Natural killer cell (primary cell): ENCODE measurements at places on chromosomes 16 and 17. TPM values are rescaled to one million over a fixed set of nuclear protein-coding genes. Genes with fewer than 3 reads are reported as not detected.
A peak's percentile ranks its signal among the peaks of the same experiment; 100 is the strongest.

DNA sequence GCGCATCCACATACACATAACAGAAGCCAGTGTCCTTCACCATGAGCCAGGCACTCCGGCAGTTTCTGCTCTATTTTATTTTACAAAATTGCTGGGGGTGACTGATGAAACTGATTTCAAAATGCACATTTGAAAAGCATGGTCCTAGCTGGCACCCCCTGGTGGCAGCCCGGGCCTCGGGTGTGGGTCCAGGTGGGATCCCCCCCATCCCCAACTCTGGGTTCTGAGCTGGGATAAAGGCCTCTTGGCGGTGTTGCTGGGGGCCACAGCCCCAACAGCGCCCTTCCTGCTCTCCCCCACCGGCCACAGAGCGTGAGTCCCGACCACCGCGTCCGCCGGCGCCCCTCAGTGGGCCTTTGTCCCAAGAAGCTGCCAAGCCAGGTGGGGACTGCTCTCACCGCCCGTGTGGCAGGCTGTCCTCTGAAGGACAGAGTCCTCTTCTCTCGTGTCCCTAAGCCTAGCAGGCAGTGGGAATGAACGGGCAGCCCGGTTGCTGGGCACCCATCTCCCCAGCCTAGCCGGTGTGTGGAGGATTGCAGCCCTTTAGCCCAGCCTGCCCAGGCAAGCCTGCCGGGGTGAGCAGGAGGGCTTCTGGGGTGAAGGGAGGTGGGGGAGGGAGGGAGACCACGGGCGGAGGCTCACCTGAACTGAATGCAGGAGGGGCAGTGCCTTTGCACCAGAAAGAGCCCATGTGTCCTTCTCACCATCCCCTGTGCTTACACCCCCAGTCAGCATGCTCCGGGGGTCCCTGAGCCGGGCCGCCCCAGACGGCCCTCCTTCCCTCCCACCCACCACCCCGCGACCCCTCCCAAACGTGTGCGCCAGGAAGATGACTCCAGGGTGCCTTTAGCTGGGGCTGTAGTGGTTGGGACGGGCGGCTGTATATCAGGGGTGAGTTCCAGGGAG, 898 bp downstream of the SNAI3 start:
- peak; percentile 72 for DNase-seq

DNA sequence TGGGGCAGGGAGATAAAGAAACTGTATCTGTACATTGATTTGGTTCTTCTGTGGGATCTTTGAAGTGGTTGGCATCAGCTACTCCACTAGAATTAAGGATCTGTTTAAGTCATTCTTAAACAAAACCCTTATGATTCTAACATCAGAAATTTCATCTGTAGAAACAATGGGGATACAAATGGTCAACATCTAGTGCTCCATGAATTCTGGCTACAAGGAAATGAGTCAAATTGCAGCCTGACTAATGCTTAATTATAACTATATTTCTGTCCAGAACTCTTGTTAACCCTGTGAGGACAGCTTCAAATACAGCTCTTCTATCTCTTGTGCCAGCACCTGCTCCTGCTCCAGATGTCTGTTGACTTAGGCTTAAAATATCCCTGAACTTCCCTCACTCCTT, 13.9 kb upstream of the GINS3 start:
- DNase-seq, result no peak

GRCh38 chr16:1290860-1291575, 18.4 kb upstream of the UBE2I start:
- no peak for DNase-seq

GRCh38 chr16:27214084-27214961, 11.0 kb downstream of the KDM8 start:
- no peak for DNase-seq

DNA sequence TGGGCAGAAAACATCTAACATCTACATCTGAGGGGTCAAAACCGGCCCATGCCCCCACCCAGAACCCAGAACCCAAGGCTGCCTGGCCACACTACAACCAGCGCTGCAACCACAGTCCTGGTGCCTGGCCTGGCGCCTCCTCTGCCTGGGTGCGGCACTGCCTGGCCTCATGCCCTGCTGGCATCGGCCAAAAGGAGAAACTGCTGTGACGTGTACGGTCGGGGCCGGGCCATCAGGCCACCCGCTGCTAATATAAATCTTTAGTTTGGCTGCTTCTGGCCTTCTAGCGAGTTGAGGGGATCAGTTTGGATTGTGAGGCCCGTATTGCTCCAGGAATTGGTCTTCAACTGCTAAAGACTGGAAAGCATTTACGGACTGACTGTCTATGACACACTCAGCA, 22.8 kb downstream of the TMEM204 start:
- DNase-seq, result no peak

Gene TEX14
- total RNA-seq, result 0.29 TPM

DNA sequence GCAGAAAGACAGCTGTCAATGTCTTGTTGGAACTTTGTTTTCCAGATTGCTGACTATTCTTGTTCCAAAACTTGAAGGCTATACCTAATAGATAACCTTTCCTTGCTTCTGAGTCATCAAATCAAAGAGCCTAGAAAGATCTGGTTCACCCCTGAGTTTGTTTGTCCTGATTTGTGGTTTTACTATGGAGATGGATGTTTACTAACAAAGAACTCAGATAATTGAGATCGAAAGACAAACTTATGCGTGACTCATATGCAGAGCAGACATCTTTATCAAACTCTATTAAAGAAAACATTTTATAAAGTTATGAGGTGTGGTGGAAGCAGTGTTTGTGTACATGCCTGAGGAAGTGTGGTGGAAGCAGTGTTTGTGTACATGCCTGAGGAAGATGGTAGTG, 311.1 kb upstream of the TBX2 start:
- DNase-seq, result no peak

DNA sequence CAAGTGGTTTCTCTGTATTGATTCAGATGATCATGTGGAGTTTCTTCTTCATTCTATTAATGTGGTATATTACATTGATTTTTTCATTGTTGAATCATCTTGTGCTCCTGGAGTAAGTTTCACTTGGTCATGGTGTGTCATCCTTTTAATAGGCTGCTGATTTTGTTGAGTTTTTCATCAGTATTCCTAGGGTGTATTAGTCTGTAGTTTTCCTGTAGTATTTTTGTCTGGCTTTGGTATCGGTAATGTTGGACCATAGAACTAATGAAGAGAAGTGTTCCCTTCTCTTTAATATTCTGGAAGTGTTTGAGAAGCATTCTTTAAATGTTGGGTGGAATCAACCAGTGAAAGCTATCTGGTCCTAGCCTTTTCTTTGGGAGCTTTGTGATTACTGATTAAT, 99.0 kb downstream of the OMG start:
- DNase-seq, result no peak

Gene CEP112
- total RNA-seq, result 1.1 TPM

GRCh38 chr17:7078711-7079110, 1.3 kb downstream of the CLEC10A start:
- DNase-seq, result no peak

Gene DLX3
- not detected for total RNA-seq

DNA sequence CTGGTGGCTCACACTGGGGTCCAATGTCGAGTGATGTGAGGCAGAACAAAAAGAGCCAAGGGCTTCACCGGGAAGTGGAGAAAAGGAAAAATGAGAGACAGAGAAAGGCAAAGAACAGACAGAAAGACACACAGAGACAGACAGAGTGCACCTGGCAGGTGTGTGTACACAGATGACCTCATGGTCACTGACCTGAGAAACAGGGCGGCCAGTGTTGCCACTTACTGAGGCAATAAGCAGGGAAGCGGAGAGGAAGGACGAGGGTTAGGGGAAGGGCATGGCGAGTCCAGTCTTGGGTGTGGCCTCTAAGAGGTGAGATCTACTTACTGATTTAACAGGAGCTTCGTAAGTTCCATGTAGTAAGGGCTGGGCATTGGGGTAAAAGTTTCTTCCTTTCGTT, 7.5 kb downstream of the GINS2 start:
- DNase-seq, result no peak

DNA sequence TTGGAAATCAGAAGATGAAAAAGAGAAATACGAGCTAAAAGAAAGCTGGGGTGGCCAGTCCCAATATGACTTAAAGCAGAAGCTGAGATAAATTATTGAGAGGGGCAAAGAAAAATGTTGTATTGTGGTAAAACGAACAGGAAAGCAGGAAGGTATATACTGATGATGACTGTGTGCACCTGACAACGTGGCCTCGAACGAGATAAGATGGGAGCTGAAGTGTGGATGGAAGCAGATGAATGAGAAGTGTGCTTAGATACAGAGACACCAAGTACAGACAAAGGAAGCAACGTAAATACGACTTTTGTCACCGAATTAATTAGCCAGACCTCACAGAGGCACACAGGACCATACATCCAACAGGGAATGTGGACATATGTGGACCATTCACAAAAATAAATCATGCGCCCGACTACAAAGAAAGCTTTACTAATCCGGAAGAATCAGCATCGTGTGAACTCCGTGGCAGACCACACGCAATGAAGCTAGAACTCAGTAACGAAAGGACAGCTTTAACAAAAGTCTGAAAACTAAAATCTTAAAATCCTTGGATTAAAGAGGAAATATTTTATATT, 218.7 kb downstream of the RPTOR start:
- peak; percentile 59 for DNase-seq

DNA sequence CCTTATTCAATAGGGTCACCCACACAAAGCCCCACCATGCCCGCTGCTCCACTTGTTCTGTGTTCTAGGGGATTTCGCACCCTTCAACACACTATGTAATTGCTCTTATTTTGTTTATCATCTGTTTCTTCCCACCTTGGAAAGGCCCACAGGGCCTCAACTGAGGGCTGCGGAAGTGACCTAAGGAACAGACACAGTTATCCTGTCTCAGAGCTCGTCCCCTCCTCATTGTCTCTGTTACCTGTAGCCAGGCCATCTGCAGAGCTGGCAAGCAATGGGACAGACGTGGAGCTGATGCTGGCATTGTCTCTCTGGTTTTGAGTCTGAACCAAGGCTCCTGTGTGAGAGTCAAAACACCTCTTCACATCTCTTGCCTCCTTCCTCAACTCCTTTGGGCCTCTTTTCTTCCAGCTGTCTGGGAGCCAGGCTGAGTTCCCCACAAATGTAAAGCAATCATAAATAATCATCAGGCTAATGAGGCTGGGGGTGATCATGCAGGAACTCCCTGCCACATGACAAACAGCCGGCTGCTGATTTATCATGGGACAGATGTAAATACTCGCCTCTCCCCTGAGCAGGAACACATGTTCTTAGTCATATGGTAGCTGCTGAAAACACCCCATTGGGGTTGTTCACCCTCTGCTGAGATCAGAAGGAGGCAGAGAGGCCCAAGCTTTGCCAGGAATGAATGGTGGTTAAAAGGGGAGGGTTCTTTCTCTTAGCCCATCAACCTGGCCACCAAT, 71.9 kb downstream of the AXIN2 start:
- DNase-seq, result no peak

Gene ABR
- total RNA-seq, result 163 TPM

- peak; percentile 22 for DNase-seq
Measured at GRCh38 chr17:48441231-48441711, 11.3 kb upstream of the SKAP1 start.

DNA sequence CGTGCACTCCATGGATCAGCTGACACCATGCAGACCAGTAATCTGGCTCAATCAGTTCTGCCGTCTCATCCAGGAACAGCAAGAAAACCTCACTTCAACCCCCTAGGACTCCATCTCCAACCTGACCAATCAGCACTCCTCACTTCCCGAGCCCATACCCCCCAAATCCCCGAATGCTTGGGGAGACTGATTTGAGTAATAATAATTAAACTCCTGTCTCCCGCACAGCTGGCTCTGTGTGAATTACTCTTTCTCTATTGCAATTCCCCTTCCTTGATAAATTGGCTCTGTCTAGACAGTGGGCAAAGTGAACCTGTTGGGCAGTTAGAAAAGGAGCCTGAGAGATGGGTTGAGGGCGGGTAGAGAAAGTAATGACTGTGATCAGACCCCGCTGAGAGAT, 320.0 kb downstream of the HAPSTR1 start:
- no peak for DNase-seq

Gene NTN1
- total RNA-seq, result 0.14 TPM

- DNase-seq, result no peak
Measured at GRCh38 chr17:77253611-77254051, 112.9 kb downstream of the SEC14L1 start.

Gene MARVELD3
- not detected for total RNA-seq

Gene LRRC36
- not detected for total RNA-seq

Gene NPB
- total RNA-seq, result 0.31 TPM

DNA sequence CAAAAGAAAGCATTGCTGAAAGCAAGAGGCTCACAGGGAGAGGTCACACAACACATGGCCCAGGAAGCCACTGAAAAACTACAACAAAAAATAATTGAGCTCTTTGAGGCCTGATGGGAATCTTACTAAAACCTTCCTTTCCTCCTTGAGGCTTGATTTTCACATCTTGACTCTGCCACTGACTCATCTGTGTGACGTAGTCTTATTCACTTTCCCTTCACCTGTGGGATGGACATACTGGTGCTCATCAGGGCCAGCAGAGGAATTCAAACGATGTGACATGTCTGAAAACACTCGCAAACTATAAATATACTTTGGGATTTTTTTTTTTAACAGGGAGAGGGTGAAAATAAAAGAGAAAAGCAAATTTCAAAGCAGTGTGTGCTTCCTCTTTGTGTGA, 78.3 kb upstream of the ASIC2 start:
- DNase-seq, result no peak

GRCh38 chr17:17237026-17237799, at the start of gene FLCN:
TSS of gene FLCN (minus strand) at chr17:17237168. CDS start at chr17:17228137, 9,031 bp downstream.
- peak; percentile 91 for DNase-seq

GRCh38 chr17:73644145-73645049, at the start of gene SDK2:
TSS of gene SDK2 (minus strand) at chr17:73644445. CDS start at chr17:73644088, 357 bp downstream.
- DNase-seq, result peak; percentile 35

DNA sequence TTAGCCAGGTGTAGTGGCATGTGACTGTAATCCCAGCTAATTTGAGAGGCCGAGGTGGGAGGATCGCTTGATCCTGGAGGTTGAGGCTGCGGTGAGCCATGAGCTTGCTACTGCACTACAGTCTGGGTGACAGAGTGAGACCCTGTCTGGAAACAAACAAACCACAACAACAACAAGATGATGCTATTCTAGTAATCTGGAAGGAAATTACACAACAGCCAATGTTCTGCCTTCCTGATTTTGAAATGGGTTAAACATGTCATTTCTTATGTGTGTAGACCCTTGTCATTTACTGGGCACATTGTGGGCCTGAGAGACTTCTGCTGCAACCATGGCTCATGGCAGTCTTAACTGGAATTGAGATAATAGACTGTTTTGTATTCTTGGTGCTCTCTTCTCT, 5.9 kb downstream of the COQ7 start:
- no peak for DNase-seq

GRCh38 chr16:85627089-85627488, 14.0 kb downstream of the GSE1 start:
- DNase-seq, result peak; percentile 31

- DNase-seq, result no peak
Measured at GRCh38 chr16:49563666-49564065, 190.1 kb downstream of the C16orf78 start.

GRCh38 chr17:48612456-48612853, 1.6 kb upstream of the HOXB7 start:
- peak; percentile 48 for DNase-seq

Gene NUPR1
- not detected for total RNA-seq

Gene OR4D1
- 1.6 TPM for total RNA-seq

Gene PTX4
- 0.31 TPM for total RNA-seq
